ENCODE measurements at places on chromosomes 3 and 15.
A peak's percentile ranks its signal among the peaks of the same experiment; 100 is the strongest.

GRCh38 chr15:74129586-74130154, 716 bp upstream of the ISLR2 start:
- DNase-seq = no peak

- no peak for DNase-seq
These were observed 859 bp downstream of the RORA start for GRCh38 chr15:61227950-61228936.

DNA sequence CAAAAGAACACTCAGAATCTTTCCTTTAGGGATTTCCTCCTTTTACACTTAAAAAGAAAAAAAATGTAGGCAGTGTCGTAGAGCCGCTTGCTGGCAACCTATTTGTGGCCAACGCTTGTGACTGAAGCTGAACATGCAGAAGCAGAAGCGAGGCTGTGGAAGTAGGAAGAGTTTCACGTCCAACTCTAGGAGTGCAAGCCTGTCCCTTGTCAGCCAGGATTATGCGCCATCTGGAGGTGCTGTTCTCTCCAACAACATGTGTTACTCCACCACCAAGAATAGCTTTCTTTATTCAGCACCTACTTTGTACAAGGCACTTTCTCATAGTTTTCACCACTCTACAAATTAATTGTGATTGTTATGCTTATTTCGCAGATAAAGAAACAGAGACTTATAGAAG, 223.2 kb upstream of the LMCD1 start:
- DNase-seq = no peak

DNA sequence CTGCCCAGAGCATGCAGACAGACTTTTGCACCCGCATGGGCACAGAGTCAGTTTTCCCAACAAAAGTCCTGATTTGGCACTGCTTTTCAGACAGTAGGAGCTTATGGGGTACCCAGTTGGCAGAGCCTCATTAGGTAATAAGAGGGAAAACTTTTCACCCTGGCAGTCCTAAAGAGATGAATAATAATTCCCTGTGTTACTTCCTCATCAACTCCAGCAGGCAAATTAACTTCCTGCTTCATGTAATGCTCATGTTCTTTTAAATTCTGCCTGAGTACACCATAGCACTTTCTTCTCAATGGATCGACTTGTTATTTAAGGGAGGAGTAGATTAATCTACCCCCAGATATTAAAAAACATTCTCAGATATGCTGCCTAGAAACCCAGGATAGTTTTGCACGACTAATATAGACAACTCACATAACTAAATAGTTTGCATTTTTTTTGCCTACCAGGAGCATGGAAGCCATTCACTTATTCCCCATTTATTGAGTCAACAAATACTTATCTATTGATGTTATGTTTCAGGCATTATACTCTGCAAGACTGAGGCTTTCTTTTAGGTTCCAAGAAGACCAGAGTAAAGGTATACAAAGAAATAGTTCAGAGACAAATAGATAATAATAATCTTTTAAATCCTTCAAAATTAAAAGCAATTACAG, 214.5 kb downstream of the KCNMB2 start:
- DNase-seq = no peak

- no peak for DNase-seq
These were observed 72.1 kb downstream of the ANO10 start for GRCh38 chr3:43549626-43550290.

DNA sequence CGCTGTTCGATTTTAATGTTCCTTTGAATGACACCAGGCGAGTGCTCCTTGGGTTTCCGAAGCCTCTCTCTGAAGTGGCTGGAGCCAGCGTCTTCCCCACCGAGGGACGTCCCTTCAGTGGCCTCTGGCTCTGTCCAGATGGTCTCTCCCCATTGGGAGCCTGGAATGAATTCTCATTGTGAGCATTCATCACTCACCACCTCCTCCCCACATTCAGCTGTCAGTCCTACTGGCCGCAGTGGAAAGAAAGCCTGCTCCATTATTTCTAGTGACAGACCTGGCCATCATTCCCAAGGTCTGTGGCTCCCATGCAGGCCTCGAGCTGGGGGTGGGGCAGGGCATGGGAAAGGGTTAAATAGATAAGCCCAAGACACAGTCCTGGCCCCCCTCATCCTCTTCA, 35.2 kb downstream of the ZNF710 start:
- DNase-seq = no peak

GRCh38 chr3:70383360-70383831, 71.0 kb upstream of the MDFIC2 start:
- DNase-seq = no peak

GRCh38 chr15:85618956-85619491, 175.7 kb downstream of the KLHL25 start:
- DNase-seq = no peak

GRCh38 chr3:27568393-27568792, 84.2 kb upstream of the SLC4A7 start:
- peak; percentile 34 for DNase-seq

- no peak for DNase-seq
These were observed 148.0 kb upstream of the LRTM1 start for GRCh38 chr3:55075846-55076245.

- DNase-seq = no peak
These were observed 507.1 kb downstream of the IGSF11 start for GRCh38 chr3:118527514-118528044.

DNA sequence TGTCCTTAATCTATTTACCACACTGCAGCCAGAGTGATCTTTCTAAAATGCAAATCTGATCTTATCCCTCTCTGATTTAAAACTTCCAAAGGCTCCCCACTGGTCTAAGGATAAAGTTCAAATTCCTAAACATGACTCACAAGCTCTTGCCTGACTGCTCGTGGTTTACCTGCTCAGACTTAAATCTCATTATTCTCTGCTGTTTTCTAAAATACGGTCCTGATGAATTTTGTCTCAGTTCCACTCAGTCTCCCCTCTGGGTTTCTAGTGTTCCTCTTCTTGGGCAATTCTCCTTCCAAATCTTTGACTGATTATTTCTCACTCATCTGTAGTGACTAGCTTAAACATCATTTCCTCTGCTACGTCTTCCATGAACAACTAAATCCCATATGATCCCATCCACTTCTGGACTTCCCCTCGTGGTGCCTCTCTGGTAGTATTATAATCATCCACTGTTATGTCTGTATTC, 108.3 kb downstream of the P3H2 start:
- no peak for DNase-seq

DNA sequence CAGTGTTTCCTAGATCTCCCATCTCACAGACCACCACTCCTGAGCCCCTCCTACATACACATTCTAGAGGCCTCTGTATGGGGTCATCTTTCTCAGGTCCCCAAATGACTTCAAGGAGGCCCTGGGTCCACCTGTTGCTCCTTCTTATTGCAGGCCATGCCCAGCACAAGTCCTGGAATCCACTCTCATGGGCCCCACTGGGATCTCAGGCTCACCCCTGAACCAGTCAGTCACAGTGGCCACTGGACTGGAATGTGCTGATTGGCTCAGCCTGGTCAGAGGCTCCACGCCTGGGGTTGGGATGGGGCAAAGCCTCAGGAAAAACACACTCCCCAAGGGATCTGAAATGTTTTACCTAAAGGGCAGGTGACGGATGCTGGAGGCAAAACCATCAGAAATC, 55.7 kb downstream of the SPSB4 start:
- no peak for DNase-seq

GRCh38 chr3:129624347-129625071, 18.0 kb upstream of the PLXND1 start:
- DNase-seq = no peak

DNA sequence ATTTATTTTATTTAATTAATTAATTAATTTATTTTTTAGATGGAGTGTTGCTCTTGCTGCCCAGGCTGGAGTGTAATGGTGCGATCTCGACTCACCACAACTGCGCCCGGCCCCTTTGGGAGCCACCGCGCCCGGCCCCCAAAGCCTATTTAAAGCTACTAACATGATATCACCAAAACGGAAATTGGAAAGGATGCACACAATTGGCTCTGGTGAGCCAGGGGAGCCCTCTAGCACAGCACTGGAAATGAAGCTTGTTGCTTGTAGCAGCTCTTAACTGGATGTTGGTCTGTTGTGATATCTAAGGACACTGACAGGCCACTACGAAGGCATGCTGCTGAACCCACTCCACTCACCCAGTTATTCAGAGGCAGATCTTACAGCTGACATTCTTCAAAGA, 104.5 kb downstream of the IGF2BP2 start:
- no peak for DNase-seq

DNA sequence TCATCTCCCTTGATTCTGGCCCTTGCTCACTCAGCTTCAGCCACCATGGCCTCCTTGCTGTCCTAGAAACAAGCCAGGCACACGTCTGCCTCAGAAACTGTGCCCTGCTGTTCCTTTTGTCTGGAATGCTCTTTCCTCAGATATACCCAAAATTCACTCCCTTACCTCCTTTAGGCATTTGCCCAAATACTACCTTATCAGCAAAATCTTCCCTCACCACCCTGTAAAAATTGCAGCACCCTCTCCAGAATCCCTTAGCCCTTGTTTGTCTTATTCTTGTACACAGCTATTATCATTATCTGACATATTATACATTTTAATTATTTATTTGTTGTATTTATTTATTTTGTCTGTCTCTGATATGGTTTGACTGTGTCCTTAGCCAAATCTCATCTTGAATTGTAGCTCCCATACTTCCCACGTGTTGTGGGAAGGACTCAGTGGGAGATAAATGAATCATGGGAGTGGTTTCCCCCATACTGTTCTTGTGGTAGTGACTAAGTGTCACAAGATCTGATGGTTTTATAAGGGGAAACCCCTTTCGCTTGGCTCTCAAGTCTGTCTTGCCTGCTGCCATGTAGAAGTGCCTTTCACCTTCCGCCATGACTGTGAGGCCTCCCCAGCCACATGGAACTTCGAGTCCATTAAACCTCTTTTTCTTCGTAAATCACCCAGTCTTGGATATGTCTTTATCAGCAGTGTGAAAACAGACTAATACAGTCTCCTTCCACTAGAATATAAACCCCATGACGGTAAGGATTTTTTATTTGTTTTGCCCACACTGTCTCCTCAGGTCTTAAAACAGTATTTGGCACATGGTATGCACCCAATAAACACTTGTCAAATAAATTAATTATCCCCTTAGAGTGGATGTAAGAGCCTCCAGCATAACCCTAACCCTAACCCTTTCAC, 60.0 kb upstream of the STT3B start:
- DNase-seq = no peak

- no peak for DNase-seq
These were observed 21.9 kb downstream of the LRIG1 start for GRCh38 chr3:66478960-66479359.

DNA sequence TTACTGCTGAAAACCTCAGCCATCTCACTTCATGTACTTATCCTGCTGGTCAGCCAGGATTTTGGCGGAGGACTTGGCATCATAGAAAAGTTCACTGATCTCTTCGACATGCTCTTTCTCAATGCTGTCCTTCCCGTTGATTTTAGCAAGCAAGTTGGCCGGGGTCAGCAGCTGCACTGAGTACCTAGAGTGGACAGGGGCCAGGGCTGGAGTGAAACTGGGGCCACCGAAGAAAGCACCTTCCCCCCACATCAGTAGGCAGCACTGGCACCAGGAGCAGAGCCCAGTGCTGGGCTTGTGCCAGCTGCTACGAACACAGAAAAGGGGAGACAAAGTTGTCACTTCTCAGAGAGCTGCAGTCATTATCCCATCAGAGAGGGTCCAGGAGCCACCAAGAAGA, 29.0 kb downstream of the SEC61A1 start:
- DNase-seq = no peak

DNA sequence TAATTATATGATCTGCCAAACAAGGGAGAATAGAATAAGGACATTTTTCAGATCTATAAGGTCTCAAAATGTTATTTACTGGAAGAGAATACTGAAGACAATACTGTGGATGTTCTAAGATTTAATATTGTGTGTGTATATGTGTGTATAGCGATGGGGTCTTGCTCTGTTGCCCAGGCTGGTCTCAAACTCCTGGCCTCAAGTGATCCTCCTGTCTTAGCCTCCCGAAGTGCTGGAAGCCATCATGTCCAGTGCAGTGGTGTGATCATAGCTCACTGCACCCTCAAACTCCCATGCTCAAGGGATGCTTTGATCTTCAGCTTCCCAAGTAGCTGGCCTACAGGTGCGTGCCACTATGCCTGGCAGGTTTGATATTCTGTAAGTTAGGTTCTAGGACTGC, 91.3 kb downstream of the NBEAL2 start:
- no peak for DNase-seq

DNA sequence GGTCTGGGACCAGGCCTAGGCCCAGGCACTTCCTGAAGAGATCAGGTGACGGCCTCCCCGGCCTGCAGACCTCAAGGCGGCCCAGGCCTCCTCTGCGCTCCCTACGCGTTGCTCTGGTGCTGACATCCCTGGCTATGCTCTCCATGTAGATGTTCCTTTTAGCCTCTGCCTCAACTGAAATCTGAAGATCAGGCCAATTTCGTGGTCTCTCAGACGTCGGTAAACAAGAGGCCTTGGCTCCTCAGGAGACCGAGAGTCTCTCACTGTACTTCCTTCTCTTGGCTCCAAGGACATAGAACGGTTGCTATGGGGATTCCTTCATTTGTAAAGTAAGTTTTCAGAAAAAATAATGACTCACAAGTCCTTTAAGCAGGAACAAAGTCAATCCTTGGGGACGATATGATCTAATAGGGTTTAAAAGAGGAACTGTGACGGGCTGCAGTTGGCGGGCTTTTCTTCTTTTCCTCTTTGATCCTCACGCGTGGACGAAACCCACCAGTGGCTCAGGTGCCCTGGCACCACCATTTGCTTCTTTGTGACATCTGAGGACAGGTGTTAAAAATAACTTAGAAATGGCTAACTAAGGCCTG, 55.6 kb upstream of the CGNL1 start:
- no peak for DNase-seq

DNA sequence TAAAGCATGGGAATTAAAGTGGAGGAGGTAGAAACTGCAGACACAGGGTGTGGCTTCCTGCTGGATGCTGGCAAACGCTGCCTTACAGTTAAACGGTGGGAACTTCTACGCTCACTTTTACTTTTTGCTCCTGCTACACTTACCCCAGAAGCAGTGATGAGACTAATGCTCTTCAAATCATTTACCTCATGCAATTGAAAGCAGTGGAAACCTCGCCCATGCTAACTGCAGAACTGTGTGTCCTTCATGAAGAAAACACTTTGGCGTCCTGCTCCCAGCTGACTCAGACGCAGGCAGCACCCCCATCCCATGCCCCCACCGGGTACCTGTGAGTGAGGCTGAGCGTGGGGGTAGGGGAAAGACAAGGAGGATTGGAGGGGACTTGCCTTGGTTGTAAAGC, 31.8 kb downstream of the UPK1B start:
- DNase-seq = no peak

DNA sequence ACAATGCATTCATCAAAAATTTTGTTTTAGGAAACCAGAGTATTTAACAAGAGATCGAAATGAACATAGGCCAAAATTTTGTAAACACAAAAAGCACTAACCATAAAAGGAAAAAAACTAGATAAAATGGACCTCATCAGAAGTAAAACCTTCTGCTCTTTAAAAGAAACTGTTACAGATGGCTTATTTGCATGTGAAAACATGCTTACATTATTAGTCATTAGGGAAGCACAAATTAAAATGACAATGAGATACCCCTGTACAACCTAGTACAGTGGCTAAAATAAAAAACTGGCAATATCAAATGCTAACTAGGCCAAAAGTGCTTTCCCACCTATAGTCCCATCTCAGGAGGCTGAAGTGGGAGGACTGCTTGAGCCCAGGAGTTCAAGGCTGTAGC, 19.3 kb downstream of the UBR1 start:
- DNase-seq = no peak

- no peak for DNase-seq
These were observed 5.4 kb downstream of the NBEAL2 start for GRCh38 chr3:46984591-46985459.

- DNase-seq = no peak
These were observed 11.6 kb upstream of the EPHB3 start for GRCh38 chr3:184549796-184550577.

GRCh38 chr3:2741516-2741915, 368.7 kb downstream of the IL5RA start:
- DNase-seq = peak; percentile 12
